ENCODE measurements at places on chromosomes 12 and 14.

DNA sequence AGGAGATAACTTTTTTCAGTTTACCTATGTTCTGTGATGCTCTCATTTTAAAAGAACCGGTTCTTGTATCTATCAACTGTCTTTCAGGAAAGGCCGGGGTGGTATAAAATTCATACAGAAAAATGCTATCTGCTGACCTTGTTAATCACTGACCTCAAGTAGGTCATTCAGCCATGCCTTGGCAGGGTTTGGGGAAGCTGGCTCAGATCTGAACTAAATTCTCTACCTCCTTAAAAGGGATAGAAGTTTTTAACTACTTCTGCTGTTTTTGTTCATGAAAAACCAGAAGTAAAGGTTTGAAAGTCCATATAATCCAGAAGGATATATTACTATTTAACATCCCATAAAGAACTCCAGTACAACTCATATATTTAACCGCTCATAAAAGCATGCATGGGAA lies 10.1 kb downstream of the MYRFL start:
- no peak for ATAC-seq

DNA sequence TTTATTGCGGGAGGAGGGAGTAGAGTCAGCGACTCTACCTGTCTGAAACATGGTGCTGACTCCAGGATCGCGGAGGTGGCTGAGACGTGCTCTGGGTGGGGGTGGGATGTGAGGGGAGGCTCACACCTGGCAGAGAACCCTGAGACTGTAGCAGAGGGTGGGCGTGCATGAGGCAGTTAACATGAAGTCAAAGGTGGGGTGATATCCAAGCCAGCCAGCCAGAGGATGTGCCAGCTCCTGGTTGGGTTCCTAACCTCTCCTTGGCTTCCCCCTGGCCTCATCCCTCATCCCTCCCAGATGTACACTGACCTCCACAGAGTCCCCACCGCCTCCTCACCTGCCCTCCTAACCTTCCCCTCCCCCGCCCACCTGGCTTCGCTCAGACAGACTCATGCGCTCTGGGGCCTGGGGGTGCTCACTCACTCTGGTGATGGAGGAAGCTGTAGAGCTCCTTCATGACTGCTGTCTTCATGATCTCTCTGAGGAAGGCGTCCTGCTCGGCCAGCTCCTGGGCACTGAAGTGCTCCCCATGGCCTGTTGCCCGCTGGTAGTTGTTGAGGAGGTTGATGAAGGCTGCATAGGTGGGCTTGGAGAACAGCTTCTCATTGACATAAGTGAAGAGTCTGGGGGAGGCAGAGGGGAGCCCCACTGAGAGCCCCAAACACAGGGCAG lies 9.3 kb downstream of the ENDOU start:
- no peak for ATAC-seq

- peak; percentile 3 for ATAC-seq
These were observed 210.4 kb upstream of the NUDT4 start for GRCh38 chr12:93167331-93167730.

GRCh38 chr12:28872654-28873268 lies 276.3 kb upstream of the FAR2 start:
- ATAC-seq: no peak

DNA sequence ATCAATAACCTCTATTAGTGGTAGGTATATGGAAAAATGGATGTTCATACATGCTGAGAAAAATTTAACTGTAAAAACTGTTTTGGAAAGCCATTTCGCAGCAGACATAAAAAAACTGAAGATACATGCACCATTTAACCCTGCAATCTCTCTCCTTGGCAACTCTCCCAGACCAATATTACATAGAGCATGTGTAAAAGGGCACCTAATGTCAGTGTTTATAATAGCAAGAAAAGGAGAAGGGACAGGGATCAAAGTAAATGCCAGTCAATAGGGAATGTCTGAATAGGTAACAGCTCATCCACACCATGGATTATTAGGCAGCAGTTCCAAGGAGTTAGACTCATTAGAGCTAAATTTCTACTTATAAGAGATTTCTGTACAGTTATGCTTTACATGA lies 77.2 kb downstream of the BTG1 start:
- no peak for ATAC-seq

DNA sequence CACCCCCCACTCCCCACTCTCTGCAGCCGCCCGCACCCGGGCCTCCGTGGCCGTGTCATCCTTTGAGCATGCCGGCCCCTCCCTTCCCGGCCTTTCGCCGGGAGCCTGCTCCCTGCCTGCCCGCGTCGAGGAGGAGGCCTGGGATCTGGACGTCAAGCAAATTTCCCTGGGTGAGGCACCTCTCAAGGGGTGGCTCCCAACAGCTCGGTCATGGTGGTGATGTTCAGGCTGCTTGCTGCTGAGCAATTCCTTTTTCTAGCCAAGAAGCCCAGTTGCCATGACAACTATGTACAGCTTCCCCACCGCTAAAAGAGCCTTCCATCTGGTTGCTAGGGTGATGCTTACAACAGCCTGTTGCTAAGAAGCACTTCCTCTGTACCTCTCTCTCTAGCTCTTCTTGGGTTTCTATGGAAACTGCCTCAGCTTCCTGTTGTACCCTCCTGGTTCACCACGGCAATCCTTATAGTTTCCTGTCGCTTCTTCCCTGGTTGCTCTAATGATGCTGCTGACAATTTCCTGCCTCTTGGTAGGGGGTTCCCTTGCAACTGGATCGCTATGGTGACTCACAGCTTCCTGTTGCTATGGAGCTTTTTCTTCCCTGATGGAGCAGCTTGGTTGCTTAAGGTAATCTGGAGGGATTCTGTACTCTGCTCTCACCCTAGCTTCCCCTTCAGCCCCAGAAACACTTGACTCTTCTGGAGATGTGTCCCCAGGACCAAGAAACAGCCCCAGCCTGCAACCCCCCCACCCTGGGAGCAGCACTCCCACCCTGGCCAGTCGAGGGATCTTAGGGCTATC lies 11.0 kb downstream of the ZNF219 start:
- peak; percentile 76 for ATAC-seq

GRCh38 chr14:36430169-36430568 lies 89.9 kb downstream of the NKX2-1 start:
- no peak for ATAC-seq

DNA sequence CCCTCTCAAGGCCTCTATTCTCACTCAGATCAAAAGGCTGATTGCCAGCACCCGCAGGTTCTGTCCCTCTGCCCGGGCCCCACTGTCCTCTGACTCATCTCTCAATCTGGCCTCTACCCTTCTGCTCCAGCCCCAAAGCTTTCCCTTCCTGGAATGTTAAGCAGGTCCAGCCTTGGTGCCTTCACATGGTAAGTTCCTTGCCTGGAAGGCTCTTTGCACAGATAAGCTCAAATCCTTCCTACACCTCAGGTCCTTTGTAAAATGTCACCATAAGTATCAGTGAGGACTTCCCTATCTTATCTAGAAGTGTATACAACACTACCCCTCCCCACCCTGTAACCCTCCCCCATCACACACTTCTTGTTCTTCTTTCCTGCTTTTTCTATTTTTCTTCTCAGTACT lies 22.2 kb downstream of the LPCAT3 start:
- no peak for ATAC-seq

DNA sequence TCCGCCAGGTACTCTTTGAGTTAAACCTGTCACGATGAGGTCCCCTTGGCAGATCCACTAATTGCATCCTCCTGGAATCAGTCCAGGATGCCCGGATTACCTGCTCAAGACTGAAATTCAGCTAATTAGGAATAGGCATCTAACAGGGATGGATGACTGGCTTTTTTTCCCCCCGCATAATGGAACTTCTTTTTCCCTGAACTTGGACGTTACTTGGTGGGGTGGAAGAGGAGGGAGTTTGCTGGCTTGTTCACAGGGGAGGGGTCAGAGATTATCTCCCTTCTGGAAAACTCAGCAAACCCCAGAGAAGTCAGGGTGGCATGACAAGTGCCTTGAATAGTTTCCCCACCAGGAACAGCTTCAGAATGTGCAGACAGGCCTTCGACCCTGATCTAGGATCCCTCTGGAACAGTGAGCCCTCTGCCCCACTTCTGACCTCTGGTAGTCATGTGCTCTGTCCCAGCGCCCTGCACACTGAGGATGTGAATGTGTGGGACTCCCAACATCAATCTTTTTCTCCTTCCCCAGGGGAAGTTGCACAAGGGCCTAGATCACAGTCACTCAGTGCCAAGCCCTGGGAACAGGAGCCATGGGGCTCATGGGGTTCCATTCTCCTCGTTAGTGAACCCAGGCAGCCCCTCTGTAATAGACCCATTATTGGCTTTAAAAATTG lies 142.5 kb downstream of the SMOC1 start:
- ATAC-seq: no peak

- no peak for ATAC-seq
These were observed 15.5 kb downstream of the SYT1 start for GRCh38 chr12:78880078-78880477.

DNA sequence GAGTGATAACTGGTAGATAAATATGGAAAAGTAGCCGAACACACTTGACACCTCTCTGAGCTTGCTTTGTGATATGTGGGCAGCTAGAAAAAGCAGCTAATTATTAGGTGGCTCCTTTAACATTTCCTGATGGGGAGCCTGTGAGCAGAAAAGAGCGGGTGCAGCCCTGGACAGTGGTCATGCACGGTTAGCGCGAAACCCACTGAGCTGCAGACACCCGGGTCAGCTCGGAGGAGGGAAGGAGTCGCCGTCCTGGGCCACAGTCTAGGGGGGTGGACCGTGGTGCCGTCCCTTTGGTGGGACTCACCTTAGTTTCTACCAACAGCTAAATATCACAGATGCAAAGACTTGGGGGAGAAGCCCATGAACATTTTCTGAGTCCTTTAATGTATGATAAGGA lies 6.6 kb downstream of the COA8 start:
- ATAC-seq: no peak

DNA sequence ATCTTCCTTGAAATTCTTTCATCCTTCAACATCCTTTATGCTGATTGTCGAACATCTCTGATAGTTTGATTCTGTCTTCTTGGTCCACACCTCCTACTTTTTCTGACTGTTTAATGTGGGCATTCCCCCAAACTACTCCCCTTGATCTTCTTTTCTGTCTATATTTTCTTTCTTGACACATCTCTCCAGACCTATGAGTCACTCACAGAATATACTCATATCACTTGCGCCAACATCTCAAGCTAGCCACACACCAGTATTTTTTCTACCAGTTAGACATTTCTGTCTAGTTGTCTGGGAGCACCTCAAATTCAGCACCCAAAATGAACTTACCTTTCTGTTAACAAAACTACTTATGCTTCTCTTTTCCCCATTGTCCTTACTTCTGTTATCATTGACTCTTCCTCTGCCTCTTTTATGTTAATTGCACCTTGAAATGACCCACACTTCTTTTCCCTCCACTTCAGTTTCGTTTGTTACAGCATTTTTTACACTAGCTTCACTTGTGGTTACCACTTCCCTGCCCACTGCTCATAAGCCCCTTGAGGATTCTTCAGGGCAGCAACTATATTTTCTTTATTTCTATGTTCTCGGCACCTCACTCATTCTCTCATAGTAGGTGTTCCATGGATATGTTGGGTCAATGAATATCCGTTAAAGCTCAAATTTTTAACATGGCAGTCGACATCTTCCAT lies 33.5 kb downstream of the TSHR start:
- ATAC-seq: peak; percentile 74

DNA sequence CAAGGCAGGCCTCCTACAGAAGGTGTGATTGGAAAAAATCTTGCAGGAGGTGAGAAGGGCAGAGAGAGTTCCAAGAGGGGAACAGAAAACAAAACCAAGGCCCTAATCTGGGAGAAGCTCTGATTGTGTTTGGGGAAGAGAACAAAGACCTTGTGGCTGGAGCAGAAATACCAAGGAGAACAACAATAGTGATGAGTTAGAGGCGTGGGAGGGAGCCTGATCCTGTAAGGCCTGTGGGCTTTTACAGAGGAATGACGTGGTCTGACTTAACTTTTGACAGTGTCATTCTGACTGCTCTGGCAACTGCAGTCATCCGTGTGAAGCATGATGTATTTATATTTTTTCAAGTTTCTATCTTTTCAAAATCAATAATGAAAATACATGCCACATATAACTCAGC lies 200.6 kb downstream of the ANO4 start:
- peak; percentile 64 for ATAC-seq

- no peak for ATAC-seq
These were observed 59.8 kb upstream of the CISTR start for GRCh38 chr12:53811606-53812005.

- no peak for ATAC-seq
These were observed 50.1 kb upstream of the HIF1A start for GRCh38 chr14:61645247-61645646.

DNA sequence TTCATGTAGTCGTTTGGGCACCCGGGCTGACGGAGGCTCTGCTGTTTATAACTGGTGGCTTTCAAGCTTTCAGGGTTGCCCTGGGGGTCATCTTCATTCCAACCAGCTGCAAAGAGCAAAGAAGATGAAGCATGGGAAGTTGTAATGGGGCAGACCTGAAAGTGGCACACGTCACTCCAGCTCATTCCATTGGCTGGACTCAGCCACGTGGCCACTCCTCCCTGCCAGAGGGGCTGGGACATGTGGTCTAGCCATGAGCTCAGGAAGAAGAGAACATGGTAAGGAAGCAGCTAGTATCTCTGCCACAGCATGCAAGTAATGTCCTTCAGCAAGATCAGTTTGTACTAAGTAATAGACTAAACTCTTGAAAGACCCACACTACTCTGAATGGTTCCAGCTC lies 51.7 kb upstream of the FERMT2 start:
- no peak for ATAC-seq

DNA sequence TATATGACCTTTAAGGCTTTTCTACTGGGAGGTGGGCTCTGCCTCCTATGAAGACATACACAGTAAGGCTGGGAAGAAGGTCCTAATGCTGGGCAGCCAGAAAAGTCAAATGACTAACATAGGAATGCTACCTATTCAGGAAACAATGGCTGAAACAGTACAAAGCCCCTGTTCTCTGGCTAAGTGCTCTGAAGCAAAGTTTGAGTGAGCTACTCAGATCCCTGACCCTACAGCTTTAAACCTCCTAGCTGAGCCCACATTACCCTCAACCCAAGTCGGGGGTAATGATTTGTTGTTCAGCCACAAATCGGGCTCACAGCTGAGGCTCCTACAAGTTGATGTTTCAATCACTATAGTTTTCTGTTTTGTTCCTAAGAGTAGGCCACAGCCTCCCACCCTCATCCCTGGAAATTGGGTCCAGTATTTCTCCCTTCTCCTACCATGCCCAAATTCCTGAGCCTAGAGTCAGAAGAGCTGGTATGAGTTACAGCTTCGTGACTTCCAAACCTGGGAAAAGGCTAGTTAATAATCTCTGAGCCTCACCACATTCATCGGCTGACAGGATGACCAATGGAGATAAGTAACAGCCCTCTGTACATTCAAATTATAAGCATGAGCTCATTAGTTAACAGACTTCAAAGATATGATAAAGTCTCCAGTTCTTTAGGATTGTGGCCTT lies 46.5 kb downstream of the BTBD7 start:
- ATAC-seq: no peak

DNA sequence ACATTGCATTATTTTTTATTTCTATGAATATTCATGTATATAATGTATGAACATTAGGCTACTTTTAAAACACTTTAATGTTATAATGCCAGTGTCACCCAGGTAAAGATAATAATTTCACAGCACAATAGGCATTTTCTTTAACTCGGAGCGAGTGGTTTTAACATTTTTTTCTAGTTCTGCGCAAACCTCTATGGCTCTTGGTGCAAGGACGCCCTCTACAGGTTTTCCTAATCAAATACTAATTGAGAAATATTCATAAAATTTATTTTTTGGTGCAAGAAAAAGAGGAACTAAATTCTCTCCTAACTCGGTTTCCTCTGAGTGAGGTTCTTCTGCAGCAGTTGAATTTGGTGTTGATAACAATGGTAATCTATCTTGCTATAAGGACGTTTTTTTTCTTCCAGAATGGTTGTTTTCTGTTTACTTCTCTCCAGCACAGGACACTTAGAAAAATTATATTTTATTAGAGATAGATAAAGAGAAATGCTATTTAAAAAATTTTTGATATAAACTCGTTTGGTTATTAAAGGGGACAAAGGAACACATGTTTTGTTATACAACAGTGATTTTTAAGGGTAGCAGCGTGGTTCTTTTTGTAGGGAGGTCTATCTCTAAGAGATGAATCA lies 2.4 kb upstream of the WIF1 start:
- no peak for ATAC-seq
